NCI-H510A treated with DMSO at 0.1 percent for 48 hours (cell line): ENCODE measurements at places on chromosomes 13 and 19.

DNA sequence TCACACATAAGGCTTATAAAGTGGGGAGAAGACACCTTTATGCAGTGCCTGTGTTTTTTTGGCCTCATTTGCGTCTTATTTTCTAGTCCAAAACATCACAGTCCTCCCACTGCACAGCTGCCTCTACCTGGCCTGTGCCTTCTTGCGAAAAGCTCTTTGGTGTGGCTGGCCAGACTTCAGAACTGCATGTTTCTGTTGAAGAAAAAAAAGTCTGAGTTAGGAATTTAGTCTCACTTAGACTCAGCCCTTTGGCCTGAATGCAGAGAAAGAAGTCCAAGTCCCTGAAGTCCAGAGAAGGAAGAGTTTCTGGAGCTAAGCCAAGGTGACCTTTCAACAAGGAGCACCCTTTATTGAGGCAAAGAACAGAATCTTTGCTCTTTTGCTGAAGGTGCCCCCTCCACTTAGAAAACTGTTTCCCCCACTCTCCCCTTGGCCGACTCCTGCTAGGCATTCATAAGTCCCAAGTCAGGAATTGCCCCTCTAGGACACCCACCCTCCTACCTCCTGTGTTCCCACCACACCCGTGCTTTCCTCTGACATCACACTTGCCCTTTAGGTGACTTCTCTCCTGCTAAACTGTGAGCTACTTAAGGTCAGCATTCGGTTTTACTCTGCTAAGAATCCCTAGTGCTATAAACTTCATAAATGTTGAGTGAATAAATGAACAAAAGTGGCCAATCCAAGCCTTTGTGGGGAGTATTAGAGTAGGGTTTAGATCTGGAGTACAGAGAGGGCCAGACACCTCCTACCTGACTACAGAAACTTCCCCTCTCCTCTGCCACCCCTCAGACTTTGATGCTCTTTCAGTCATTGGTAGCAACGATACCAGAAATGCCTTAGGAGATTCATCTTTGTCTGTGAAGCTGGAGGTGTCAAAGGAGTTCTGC lies 226.8 kb downstream of the LACC1 start:
- DNase-seq, result no peak

DNA sequence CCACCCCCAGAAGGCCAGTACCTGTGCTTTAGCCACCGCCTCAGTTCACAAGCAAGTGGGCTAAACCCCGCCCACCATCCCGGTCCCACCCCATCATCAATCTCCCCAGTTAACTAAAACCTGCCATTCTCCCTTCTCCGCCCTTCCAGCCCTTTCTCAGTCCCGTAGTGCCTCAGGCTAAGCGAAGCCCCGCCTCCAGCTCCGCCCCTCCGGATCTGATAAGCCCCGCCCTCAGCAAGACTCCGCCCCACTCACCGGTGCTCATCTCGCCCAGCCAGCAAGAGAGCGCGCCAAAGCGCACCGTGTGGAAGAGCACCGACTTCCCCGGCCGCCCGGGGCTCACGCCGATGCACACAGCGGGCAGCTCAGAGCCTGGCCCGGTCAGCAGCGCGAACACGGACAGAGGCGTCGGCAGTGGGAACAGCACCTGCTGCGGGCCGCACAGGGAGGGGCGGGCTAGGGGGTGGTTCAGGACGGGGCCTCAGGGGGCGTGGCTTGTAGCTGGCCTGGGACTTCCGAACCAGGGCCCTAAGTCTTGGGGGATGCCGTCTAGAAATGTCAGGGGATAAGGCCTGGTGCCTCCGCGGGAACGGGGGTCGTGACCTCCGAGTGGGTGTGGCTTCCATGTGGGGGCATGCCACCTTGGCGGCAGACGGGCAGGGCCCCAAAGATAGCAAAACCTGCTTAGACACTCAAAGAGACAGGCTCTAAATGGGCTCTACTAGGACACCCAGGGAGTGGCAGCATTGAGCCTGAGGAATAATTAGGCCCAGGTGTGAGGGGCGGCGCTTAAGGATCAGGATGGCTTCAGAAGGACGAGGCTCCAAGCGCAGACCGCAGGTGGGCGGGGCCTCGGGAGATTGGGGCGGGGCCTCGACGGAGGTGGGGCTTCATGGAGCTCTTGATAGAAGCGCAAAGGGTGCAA lies 21.4 kb downstream of the MAP4K1 start:
- no peak for DNase-seq

GRCh38 chr19:31838163-31838815 lies 489.1 kb upstream of the TSHZ3 start:
- DNase-seq, result no peak

GRCh38 chr19:46840498-46840942 lies 10.1 kb downstream of the AP2S1 start:
- DNase-seq, result peak; percentile 84

DNA sequence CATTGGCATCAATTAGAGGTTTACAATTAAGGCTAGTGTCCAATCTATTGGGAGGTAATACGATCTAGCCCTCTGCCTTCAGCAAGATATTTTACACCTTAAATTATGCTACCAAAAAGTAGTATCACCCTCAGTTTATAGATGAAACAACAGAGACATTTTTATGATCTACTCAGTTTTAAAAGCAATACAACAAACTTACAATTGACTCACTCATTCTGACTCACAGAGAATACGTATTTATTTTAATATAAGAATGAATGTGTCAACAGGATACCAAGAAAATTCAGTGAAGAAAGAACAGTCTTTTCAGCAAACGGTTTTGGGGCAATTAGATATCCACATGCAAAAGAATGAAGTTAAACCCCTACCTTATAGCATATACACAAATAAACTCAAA lies 32.5 kb upstream of the STARD13 start:
- DNase-seq, result no peak

DNA sequence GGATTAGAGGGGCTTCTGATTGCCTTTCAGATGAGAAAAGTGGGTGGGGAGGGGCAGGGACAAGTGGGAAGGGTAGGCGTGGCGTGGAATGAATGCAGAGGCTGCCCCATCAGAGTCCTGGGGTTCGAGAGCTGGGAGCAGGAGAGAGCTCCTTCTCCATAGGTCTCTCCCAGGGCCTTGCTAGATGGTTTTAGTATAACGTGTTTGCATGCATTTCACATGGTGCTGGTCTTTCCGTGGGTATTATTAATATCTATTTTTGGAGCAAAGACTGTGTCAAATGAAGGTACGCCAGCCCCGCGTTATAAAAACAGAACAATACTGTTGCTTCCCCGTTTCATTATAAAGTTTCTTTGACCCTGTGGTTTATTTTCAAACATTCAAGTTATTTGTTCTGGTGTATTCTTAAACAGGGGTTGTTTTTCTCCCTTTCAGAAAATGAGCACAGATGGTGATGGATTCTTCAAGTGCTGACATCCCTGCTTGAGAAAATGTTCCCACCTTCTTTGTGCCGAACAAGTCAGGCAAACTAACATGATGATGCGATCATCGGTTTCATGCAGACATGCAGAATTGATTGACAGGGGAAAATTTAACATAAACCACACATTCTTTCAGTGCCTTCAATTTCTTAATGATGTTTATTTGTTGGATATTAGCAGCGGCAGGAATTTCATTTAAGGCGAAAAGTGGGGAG lies 62.1 kb upstream of the ZNF536 start:
- DNase-seq, result no peak

DNA sequence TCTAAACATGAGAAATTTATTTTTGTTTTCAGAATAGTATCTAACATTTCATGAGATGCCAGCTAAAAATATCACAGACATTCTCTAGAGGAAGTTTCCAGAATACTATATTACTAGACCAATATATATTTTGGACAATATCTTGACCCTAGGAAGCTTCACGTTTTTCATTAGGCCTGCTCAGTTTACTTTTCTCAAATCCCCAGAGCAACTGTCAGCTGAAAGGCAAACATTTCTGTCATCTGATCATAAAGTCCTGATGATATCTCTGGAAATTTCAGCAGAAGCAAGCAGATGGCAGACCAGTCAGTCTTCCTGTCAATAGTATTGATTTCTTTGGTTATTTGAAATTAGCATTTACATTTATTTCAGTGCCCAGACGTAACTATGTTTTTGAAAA lies 4.0 kb downstream of the POSTN start:
- no peak for DNase-seq

DNA sequence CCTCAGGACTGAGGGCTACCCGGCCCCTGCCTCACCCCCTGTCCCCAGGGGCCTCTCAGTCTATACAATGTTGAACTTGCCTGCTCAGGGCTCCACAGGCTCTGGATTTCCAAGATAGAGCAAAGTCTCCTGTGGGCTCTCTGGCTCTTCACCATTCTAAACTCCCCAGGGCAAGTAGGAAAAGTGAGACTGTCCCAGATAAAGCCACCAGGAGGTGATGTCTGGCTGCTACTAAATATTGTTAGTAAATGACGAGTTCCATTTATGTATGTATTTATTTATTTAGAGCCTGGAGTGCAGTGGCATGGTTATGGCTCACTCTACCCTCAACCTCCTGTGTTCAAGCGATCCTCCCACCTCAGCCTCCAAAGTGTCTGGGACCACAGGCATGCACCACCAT lies 73.6 kb upstream of the SIAH3 start:
- DNase-seq, result no peak

- DNase-seq, result no peak
Measured at GRCh38 chr13:29754473-29754806, 96.0 kb downstream of the UBL3 start.
